ENCODE measurements at places on chromosomes 2 and 18.

DNA sequence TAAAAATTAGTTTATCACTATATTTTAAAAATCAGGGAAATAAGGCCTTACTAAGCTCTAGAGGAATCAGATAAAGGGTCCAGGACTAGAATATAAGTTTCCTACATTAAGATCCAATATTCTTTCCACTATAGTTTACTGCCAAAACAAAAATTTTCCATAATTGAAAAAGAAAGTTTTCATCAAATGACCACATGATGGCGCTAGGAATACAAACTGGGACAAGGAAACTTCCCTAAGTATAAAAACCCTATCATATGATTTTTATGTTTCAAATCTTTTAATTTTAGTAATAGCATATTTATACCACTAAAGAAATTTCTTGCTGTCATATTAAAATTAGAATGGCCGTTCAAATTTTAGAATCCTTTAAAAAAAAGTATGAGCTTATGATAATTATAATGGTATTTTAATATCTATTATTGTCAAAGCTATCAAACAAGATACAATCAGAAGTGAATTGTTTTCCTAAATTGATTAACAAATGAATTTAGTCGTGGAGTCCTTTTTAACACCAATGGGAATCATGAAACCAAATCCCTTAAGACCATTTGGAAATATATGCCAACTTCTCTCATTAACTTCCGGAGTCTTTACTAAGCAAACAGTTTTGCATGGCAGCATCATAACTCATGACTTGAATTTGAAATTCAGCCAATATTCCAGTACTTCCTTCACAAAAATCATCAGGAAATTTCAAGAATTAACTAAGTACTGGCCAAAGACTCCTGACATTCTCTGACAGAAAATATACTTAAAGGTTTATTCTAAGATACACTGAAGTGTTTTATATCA is 70.3 kb downstream of the SCN1A start:
- no peak for DNase-seq

GRCh38 chr2:167438206-167438605 is 549.9 kb downstream of the XIRP2 start:
- no peak for DNase-seq

GRCh38 chr18:24127735-24128134 is 11.1 kb upstream of the CABYR start:
- no peak for DNase-seq

- DNase-seq: no peak
Measured at GRCh38 chr2:201176081-201176481, 6.9 kb upstream of the CASP10 start.

- no peak for DNase-seq
Measured at GRCh38 chr2:86226070-86226469, 26.8 kb downstream of the MRPL35 start.

GRCh38 chr2:130845505-130846085 is 8.9 kb downstream of the ARHGEF4 start:
- DNase-seq: no peak

DNA sequence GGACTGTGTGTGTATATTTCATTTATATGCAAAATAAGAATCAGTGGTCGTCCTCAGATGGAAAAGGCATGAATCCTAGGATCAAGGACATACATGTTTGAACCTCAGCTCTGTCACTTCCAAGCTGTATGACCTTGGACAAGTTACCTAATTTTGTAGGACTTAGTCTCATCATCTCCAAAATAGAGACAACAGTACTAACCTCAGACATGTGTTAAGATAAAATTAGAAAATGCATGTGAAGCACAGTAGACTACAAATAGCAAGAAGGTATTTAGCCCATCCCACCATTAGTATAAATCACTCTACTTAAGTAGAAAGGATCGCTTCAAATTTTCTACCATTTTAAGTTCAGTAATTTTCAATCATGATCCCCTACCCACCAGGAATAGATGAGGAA is 309.8 kb downstream of the ZEB2 start:
- DNase-seq: no peak

DNA sequence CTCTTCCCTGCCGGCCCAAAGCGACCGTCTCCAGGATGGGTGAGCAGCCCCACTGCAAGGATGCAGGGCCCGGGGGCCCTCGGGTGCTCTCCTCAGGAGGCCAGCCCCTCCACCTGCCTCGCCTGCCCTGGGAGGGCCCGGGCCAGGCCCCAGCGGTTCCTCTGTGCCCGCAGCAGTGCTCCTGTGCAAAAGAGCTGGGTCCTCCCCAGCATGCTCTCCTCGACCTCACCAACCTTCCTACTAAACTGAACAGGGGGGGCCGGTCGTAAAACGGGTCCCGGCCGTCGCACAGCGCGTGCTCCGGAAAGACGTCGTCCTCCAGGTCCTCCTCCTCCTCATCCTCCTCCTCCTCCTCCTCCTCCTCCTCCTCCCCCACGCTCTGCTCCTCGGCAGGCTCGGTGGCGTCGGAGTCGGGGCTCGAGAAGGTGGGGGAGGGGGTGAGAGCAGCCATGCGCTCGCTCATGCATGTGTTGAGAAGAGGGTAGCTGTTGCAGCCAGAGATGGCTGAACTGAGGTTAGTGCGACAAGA is 62.9 kb downstream of the KIF1A start:
- DNase-seq: no peak

DNA sequence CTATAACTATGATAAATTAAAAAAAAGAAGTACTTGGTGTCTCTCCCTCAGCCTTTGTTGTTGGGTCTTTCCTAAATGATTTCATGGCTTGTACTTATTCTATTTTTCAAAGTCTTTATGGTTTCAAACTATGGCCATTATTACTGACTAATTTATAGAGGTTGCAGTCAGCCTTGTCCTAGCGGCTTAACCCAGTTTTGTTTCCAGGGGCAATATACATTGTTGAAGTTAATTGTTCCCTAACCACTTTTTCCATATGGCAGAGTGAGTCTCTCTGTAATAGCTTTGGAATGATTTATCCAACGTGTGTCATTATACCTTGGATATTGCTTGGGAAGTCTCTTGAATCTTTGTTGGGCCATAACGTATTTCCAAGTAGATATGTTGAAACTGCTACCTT is 408.8 kb downstream of the HRH4 start:
- DNase-seq: no peak

Data from frontal cortex (tissue), 4 donors.